ENCODE measurements at places on chromosomes 3 and 15. TPM values are rescaled to one million over a fixed set of nuclear protein-coding genes. Genes with fewer than 3 reads are reported as not detected.

The EBLN2 gene
- 1.2 TPM for total RNA-seq

The TUSC7 gene
- total RNA-seq, result not detected

The EFCAB12 gene
- total RNA-seq, result not detected

The ARRDC4 gene
- 15.0 TPM for total RNA-seq

DNA sequence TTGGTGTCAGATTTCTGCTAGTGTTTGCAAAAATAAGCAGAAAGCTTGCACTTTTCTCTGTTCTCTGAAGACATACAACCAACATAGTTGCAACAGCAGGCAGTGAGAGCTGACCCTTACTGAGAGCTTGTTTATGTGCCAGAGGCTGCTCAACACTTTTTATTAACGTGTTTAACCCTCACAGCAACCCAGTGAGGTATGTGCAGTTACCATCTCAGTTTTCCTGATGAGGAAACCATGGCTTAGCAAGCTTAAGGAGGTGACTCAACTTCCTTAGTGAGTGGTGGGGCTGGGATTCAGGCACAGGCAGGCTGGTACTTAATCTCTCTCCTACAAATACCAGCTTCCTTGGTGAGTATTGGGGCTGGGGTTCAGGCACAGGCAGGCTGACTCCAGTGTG lies 158.1 kb upstream of the CTDSPL start:
- DNase-seq, result no peak

GRCh38 chr3:11306817-11307589 lies 34.8 kb downstream of the ATG7 start:
- DNase-seq, result no peak

Measured in Right ventricle myocardium superior (tissue), 1 donor.